ENCODE measurements at places on chromosomes 11 and 22. TPM values are rescaled to one million over a fixed set of nuclear protein-coding genes. Genes with fewer than 3 reads are reported as not detected.

The ANGPTL5 gene
- total RNA-seq: not detected

The OR8D1 gene
- not detected for total RNA-seq

The LDHA gene
- total RNA-seq: 2,389 TPM

The GAB2 gene
- total RNA-seq: 3.7 TPM

The DNAJB7 gene
- total RNA-seq: not detected

The TPBGL gene
- total RNA-seq: 0.15 TPM

Measured in A549 treated with RU486 at 1 μM for 4 hours (cell line).